ENCODE measurements at places on chromosomes 13 and 19. TPM values are rescaled to one million over a fixed set of nuclear protein-coding genes. Genes with fewer than 3 reads are reported as not detected.

Gene NCAN
- total RNA-seq: 4.2 TPM

Gene SDHAF1
- 12.5 TPM for total RNA-seq

DNA sequence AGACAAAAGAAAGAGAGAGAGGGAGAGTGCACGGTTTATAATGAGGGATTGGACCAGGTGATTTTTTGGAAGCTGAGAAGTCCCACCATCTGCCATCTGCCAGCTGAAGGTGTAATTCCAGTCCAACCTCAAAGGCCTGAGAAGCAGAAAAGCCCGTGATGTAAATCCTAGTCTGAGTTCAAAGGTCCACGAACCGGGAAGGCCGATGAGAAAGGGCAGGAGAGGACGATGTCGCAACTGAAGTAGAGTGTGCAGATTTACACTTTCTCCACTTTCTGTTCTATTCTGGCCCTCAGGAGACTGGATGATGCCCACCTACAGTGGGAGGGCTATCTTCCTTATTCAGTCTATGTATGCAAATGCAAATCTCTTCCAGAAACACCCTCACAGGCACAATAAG, 500.0 kb downstream of the DIAPH3 start:
- no peak overlapping the region for H3K27ac ChIP-seq
- H3K36me3 ChIP-seq: peaks cover 31% of the 10 kb centered on the region
- no peaks in the 10 kb centered on the region for H3K4me1 ChIP-seq
- no peak overlapping the region for H3K4me3 ChIP-seq

- H3K36me3 ChIP-seq: no peaks in the 10 kb centered on the region
- DNase-seq: no peak
- no peak overlapping the region for H3K27ac ChIP-seq
Measured at GRCh38 chr13:45456196-45456972, 8.4 kb upstream of the COG3 start.

DNA sequence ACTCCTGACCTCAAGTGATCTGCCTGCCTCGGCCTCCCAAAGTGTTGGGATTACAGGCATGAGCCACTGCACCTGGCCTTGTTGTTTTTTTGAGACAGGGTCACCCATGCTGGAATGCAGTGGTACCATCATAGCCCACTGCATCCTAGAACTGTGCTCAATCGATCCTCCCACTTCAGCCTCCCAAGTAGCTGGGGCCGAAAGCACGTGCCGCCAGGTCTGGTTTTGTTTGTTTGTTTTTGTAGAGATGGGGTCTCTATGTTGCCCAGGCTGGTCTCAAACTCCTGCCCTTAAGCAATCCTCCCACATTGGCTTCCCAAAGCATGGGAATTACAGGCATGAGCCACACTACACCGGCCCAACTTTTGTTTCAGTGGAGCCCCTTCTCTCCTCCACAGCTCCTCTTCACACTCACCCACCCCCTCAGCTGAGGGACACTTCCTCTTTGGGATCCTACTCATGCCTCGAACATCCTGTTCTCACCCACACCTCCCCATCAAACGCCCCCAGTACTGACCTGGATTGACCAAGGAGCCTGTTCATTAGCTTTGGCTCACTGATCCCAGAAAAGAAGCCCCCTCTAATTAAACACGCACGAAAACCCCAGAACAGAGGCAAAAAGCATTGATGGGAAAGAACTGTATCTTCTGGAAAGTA, 12.8 kb upstream of the CERS4 start:
- H3K27ac ChIP-seq: no peak overlapping the region
- no peaks in the 10 kb centered on the region for H3K4me1 ChIP-seq
- H3K27me3 ChIP-seq: no peaks in the 10 kb centered on the region
- no peak for DNase-seq

Data from endodermal cell (in vitro differentiated cells).